ENCODE measurements at places on chromosomes 5 and 9.

GRCh38 chr5:39657943-39658342 is 233.2 kb upstream of the DAB2 start:
- DNase-seq, result no peak

GRCh38 chr9:110128664-110129329 is 79.2 kb downstream of the C9orf152 start:
- no peak for DNase-seq

GRCh38 chr5:50730336-50730735 is 63.9 kb downstream of the PARP8 start:
- DNase-seq, result no peak

DNA sequence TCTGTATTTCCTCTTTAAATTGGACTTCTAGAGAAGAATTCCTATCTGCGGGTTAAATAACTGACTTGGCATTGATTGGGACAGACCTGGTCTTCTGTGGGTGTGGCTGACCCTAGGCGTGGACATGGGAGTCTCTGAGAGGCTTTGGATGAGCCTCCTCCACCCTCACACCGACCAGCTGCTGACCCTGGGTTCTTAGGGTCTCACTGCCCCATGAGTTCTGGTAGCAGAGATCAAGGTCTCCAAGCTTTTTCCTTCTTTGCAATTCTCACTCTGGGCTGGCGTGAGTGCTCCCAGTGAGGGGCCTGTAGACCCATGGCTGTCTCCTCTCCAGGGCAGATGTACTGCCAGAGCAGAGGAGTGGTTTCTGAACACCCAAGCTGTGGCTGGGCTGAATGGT is 41.6 kb upstream of the PITX1 start:
- DNase-seq, result no peak

DNA sequence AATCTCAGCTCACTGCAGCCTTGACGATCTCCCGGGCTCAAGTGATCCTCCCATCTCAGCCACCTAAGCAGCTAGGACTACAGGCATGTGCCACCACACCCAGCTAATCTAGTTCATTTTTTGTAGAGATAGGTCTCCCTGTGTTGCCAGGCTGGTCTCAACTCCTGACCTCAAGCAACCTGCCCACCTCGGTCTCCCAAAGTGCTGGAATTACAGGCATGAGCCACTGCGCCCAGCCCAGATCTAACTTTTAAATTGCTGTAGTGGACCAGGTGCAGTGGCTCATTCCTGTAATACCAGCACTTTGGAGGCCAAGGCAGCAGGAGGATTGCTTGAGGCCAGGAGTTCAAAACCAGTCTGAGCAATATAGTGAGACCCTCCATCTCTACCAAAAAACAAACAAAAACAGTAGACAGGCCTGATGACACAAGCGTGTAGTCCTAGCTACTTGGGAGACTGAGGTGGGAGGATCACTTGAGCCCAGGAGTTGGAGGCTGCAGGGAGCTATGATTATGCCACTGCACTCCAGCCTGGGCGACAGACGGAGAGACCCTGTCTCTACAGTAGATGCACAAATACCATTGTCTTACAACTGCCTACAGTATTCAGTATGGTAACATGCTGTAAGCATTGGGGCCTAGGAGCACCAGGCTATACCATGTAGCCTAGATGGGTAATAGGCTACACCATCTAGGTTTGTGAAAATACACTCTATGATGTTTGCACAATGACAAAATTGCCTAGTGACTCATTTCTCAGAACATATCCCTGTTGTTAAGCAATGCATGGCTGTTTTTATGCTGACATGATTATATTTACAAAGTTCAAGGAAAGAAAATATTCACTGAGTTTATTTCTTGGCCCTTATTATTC is 1.5 kb upstream of the SIT1 start:
- DNase-seq, result no peak

DNA sequence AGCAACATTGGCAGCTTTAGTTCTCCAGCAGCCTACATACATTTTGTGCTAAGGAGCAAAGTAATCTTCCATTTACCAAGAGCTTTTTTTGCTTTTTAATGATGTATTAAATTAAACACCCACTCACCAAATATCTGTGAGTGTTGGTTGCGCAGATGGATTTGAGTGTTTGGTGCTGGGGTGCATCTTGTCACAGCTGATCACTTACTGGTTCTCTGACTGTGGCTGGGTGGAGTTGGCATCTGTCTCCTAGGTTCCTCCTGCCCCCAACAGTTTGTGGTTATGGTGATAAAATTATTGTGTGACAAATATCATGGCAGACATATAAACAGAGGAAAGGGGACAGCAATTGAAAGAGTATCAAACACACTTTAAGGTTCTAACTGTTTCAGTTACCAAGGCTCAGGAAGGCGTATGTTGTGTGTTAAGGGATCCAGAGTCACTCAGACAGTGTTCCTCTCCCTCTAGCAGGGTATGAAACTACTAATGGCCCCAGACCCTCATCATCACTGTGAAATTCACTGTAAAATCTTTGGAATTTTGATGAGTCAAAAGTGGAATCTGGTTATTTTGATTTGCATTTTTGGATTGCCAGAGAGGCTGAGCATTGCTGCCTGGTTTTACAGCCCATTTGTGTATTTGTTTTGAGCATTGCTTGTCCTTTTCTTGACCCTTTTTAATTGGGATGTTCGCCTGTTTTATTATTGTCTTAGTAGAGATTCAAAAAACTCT is 81.7 kb downstream of the PDE8B start:
- DNase-seq, result no peak

- DNase-seq, result peak; percentile 12
These were observed 363.4 kb upstream of the SLC30A5 start for GRCh38 chr5:68730220-68730978.

- DNase-seq, result no peak
These were observed 4.2 kb downstream of the CNOT6 start for GRCh38 chr5:180498378-180498777.

DNA sequence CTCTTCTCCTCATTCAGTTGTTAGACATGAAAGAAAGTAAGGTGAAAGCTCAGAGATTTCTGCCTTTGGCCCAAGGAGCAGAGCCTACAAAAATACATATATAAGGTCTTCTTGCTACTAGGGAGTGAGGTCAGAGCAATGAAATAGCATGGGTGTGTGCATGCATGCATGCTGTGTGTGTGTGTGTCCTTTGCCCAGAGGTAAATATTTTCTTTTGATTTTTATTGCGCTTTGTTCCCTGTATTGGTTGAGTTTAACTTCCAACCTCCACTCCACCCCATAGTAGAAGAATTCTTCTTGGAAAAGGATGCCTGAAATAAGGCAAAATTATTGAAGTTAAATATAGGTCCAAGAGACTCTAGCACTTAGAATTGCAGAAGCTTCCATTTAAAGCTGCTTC is 248.0 kb upstream of the PTGER4 start:
- no peak for DNase-seq

- no peak for DNase-seq
These were observed 98.7 kb upstream of the PALM2AKAP2 start for GRCh38 chr9:109681301-109681700.

GRCh38 chr5:83848941-83849340 is 128.3 kb upstream of the HAPLN1 start:
- DNase-seq, result no peak

DNA sequence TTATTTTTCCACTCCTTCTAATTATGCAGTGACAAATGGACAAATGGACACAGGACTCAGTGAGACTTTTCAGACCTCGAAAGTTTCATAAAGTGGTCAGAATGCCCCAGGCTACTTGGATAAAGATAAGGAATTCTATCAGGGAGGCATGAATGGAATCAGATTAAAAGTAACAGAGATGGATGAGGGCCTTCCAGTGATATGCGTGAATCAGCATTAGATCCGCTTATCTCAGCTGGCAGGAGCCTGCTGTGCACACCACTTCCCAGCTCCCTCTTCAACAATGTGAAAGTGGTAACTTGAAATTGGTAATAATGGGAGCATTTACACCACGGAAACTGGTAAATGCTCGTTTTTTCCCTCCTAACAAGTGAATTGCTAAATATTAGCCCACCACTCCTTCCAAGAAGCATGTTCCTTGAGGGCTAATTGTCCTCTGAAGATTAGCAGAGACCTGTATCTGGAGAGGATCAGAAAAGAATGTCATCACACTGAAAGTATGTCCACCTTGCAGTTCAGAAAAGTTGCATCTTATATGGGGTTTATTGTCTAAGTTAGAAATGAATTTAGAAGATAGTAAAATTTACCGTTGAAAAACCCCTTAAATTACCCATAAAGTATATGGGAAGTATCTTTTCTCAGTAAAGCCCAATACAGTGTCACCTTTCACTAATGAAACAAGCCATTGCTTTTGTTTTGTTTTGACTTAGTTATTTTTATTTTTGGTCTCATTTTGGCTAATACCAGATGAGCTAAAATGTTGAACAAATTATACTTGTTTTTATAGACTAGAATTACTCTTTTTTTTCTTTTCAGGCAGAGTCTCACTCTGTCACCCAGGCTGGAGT is 125.3 kb downstream of the DPYSL3 start:
- DNase-seq, result no peak

- DNase-seq, result peak; percentile 78
These were observed 5.4 kb downstream of the MRPS27 start for GRCh38 chr5:72314571-72315172.

DNA sequence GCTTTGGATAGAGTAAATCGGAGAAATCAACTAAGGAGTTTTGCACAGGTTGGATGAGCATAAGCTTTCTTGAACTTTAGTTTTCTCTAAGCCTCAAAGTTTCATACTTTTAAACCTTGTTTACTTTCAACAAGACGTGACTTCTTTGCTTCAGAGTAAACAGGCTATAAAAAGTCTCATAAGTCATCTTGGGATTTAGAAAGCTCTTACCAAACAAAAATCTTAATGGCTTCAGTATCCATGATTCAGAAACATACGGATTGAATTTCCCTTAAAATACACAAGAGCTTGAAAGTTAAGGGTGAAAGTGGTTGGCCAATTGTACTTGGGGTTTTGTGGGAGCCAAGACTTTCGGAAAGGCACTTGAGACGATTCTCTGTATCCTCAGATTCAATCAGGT is 270.9 kb upstream of the ANKH start:
- DNase-seq, result no peak

All from RPMI8226 (cell line).